ENCODE measurements at places on chromosomes 13 and 19. TPM values are rescaled to one million over a fixed set of nuclear protein-coding genes. Genes with fewer than 3 reads are reported as not detected.

The RGS9BP gene
- total RNA-seq, result 0.87 TPM

The CTXN1 gene
- 0.18 TPM for total RNA-seq

The NCAN gene
- total RNA-seq, result not detected

GRCh38 chr13:51608857-51609406 is 24.7 kb downstream of the WDFY2 start:
- H3K27ac ChIP-seq, result no peak overlapping the region
- 0 out of 2 replicates have a peak, but pooled peaks cover 3% of the 10 kb centered on the region for H3K27me3 ChIP-seq
- DNase-seq, result no peak
- no peak overlapping the region for H3K4me3 ChIP-seq
- H3K36me3 ChIP-seq, result no peaks in the 10 kb centered on the region

DNA sequence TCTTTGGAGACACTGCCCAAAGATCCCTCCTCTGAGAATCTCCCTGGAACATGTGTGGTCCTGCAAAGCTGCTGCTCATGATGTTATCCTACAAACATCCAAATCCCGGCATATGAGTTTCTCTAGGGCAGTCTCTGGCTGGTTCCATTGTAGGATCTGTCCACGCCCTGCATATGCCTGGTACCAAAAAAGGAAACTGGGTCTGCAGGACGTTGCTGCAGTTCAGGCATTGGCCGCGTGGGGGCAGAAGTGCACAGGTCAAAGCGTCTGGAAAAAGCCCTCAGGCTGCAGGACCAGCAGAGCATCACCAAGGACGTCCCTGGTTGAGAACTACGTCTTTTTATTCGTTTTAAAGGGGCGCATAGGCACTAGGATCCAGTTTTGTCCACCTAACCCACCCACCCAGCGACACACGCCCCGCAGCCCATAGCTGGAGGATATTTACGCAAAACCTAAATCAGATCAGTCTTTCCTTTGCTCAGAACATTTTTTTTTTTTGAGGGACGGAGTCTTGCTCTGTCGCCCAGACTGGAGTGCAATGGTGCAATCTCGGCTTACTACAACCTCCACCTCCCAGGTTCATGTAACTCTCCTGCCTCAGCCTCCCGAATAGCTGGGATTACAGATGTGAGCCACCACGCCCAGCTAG is 12.9 kb upstream of the ZNF564 start:
- H3K4me3 ChIP-seq, result no peak overlapping the region
- no peak overlapping the region for H3K27ac ChIP-seq
- peak; percentile 96 for DNase-seq
- H3K36me3 ChIP-seq, result no peaks in the 10 kb centered on the region
- H3K27me3 ChIP-seq, result no peaks in the 10 kb centered on the region

DNA sequence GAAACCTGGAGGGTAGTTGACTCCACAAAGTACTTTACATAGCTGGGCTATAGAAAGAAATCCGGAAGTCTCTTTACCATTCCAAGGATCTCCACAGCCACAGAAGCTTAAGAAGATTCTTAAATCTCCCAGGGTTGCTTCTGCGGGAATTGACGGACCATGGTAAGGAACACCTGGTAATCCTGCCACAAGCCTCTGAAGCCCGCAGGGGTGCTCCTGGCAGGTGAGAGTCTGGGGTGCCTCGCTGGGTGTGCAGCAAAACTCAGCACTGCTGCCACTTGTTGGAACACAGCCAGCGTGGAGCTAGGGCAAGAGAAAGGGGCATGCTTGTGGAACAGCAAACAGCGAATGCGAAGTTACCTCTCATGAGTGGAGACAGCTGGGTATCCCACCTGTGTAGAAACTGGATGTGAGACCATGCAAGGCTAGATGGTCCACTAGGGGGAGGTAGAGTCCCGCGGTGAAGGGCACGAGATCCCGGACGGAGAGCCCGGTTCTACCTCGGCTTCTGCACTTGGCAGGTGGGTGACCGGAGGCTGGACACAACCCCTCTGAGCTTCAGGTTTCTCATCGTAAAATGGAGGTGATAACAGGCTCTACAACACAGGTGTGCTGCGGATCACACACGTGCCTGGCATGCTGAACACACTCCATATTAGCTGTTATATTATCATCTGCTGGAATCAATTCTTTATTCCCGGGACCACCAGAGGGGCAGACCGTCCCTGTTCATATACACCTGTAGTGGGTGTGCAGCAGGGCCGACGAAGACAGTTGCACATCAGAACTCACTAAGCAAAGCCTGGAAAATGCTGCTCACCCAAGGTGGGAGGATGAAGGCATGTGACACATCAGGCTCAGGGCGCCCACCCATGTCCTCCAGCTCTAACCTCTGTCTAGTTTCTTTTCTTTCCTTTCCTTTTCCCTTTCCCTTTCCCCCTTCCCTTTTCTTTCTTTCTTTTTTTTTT is 24.1 kb upstream of the UBAC2 start:
- no peaks in the 10 kb centered on the region for H3K36me3 ChIP-seq
- H3K4me1 ChIP-seq, result peaks cover 32% of the 10 kb centered on the region
- peak; percentile 95 for DNase-seq
- H3K27me3 ChIP-seq, result no peaks in the 10 kb centered on the region
- H3K4me3 ChIP-seq, result peak overlapping the region; percentile 35

Measured in Karpas-422 (cell line).